ENCODE measurements at places on chromosomes 11 and 22. TPM values are rescaled to one million over a fixed set of nuclear protein-coding genes. Genes with fewer than 3 reads are reported as not detected.
A peak's percentile ranks its signal among the peaks of the same experiment; 100 is the strongest.

The LINC01488 gene
- total RNA-seq = not detected

The SCGB1D2 gene
- 0.80 TPM for total RNA-seq

The MMP27 gene
- not detected for total RNA-seq

The PLAAT5 gene
- total RNA-seq = 0.19 TPM

GRCh38 chr22:30763815-30764673 lies 69.4 kb downstream of the OSBP2 start:
- DNase-seq = peak; percentile 28

- DNase-seq = no peak
Observed at GRCh38 chr11:30705913-30706675, 119.9 kb upstream of the MPPED2 start.

- DNase-seq = no peak
Observed at GRCh38 chr11:47125083-47125482, 51.6 kb downstream of the ARFGAP2 start.

GRCh38 chr11:31487848-31488247 lies 21.6 kb downstream of the IMMP1L start:
- DNase-seq = peak; percentile 13

DNA sequence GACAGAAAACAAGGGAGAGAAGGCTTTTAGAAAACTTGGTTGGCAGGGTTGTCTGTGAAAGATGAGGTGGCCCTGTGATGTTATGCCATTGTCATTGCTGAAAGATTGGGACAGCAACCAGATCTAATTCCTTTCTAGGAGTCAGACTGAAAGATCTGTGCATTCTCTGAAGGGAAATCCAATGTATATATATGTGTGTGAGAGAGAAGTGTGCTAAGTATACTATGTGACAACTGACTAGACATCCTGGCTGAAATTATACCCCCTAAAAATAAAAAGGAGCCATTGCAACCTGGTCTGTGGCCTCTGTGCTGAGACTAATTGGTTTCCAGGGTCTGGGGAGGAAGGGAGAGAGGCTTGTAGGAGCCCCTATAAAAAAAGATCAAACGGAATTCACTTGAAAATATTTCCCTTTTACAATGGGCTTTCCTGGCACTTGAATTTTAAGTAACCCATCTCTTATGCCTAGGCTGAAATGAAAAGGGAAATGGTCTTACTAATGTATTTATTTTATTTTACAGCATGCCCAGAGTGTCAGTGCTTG lies 1.2 kb upstream of the MPPED2 start:
- DNase-seq = no peak

DNA sequence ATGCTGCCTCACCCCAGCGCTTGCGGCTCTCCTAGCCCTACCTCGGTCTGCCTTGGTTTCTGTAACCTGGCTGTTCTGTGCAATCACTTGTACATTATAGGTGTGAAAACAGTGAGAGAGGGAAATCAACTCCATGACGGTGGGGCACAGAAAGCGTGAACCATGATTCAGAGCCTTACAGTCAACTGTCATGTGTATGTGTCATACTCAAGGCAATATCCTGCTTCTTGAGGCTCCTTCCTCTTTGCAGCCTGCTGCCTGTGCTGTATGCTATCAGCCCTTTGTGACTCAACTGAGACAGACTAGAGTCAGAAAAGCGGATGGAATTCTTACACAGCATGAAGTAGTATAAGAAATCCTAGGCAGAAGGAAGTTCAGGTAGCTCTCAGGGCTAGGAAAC lies 2.1 kb downstream of the NRIP3 start:
- no peak for DNase-seq

DNA sequence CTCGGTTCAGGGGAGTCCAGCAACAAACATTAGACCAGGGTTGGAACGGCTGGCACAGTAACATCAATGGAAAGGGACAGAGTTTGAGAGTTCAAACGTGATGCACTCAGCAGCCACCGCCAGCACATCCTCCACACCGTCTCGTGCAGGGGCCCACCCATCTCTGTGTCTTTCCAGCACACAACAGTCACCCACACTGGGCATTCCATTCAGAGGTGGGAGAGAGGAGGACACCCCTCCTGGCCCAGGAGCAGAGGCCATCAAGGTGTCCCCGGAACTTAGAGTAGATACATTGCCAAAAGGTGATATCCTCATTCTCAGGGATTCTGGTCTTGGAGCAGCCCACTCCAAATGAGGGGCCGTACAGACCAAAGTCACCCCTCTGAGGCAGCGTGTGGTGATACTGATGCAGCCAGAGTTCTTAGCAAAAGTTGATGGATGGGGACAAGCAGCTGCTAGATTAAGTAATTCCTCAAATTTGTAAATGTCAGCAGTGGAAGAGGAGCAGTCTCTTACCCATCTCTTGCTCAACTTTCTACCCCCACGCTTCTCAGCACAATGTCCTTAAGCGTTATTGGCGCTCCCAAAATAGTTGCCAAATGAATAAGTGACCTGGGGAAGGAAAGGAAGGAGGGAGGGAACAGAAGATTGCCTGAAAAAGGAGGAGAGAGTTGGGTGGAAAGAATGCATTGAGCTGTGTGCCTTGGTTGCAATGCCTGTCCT lies 5.5 kb downstream of the SNAP29 start:
- no peak for DNase-seq

GRCh38 chr11:78363024-78363619 lies 54.5 kb downstream of the GAB2 start:
- DNase-seq = no peak

- DNase-seq = no peak
Observed at GRCh38 chr11:33262011-33262645, 4.9 kb downstream of the HIPK3 start.

- DNase-seq = no peak
Observed at GRCh38 chr11:25910086-25910485, 421.8 kb upstream of the ANO3 start.

DNA sequence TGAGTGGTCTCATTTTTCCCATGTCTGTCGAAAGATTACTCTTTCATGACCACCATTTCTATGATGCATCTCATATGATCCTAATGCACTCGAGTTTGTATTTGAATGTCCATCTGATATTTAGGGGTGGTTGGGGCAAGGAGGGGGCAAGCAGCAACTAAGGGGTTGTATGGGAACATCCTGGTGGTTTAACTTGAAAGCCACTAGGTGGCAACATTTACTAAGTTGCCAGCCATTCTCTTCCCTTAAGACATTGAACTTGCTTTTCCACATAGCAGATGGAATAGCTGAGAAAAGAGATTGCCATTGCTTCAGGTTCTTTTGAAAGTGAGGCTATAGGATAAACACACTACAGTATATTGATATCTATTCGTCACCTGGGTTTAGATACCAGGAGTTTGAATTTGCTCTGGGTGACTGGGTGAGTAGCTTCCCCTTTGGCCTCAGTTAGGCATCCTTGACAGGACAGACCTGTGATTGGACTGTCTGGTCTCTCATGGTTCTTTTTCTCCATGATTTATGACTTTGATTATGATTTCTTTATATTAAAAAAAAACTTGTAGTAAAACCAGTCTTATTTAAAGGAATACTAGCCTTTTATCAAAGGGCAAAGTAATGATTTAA lies 32.4 kb downstream of the NF2 start:
- DNase-seq = no peak

DNA sequence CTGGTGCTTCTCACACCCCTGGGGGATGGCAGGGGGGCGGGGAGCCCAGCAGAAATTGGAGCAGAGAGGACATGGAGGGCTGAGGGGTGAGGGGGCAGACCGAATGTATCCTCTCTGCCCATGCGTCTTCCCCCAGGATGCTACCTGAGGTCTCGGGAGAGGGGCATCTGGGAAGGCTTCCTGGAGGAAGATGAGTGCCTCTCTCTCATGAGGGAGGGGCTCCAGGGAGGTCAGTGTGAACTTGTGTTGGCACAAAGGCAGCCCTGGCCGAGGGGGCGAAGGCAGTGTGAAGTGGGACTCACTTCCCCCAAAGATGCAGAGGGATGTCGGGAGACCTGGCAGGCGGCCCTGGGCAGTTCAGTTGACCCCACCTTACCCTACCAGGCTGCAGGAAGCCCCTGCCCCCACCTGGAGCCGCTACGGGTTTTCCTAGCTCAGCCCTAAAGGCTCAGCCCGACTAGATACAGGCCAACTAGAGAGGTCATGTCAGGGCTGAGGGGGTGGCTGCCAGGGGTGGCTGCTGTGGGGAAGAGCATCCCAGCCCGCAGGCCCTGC lies 10.4 kb downstream of the ASCL2 start:
- DNase-seq = no peak

DNA sequence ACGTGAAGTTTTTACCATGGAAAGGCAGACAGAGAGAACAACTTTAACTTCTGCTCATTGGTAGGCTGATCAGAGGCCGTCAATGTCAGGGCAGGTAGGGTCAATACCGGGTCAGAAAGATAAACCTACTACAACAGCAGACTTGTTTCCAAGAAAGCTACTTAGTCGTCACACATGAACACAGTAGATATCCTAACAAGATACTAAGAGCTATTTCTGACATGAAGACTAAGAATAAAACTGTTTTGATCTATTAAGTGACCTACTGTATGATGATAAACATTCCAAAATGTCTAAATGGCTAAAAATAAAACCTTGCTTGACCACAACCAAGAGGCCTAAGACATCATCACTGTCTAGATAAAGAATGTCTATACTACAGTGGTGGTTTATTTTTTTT lies 231.3 kb downstream of the CADM1 start:
- DNase-seq = no peak

DNA sequence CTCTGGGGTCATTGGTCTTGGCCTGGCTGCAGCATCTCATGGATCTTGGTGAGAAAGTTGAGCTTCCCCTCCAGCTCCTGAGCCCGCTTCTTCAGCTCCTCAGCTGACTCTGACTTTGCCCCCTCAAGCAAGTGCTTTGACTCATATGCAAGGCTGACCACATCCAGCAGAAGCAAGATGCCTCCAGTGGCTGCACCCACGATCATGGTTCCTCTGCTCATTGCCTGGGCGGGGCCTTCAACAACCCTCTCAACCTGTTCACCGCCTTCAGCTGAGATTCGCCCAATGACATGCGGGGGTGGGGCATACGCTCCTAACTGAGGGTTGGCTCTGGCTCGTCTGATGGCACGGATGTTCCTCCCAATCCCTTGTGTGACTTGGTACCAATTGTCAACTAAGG lies 11.9 kb downstream of the APOL2 start:
- DNase-seq = no peak

DNA sequence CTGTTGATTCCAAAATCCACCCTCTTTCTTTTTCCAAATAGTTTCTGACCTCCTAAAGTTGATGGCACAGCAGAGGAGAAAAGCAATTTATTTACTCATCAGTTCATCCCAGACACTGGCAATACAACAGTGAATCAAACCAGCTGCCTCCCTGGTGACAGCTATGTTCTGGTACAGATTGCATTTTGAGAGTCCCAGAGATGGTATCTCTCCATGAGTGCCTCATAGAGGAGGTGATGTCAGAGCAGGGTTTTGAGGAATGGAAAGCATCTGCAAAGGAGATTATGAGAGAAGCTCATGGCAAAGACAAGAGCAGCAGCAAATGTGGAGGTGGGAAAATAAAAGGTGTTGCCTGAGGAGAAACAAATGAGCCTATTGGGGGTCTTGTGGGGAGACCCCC lies 377.2 kb downstream of the MN1 start:
- no peak for DNase-seq

- DNase-seq = no peak
Observed at GRCh38 chr11:133052537-133052936, 479.8 kb downstream of the OPCML start.
